ENCODE measurements at places on chromosomes 11 and 22.

- no peak for DNase-seq
These were observed 2.4 kb downstream of the SHISA8 start for GRCh38 chr22:41912338-41913039.

DNA sequence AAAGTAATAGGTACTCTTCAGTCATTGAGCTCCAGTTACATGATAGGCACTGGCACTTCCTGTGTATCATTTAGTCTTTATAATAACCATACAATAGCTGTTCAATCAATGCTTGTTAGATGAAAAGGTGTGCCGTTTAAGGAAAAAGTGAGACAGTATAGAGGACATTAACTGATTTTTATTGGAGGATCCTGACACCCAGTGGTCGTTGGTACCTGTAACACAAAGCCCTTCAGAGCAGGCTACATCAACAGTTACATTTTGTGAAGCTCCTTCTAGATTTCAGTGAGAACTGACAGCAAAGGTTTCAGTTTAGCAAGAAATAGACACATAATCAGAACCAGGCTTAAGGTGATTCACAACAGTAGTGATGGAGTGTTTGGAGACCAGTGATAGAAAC, 44.2 kb downstream of the CCDC81 start:
- no peak for DNase-seq

DNA sequence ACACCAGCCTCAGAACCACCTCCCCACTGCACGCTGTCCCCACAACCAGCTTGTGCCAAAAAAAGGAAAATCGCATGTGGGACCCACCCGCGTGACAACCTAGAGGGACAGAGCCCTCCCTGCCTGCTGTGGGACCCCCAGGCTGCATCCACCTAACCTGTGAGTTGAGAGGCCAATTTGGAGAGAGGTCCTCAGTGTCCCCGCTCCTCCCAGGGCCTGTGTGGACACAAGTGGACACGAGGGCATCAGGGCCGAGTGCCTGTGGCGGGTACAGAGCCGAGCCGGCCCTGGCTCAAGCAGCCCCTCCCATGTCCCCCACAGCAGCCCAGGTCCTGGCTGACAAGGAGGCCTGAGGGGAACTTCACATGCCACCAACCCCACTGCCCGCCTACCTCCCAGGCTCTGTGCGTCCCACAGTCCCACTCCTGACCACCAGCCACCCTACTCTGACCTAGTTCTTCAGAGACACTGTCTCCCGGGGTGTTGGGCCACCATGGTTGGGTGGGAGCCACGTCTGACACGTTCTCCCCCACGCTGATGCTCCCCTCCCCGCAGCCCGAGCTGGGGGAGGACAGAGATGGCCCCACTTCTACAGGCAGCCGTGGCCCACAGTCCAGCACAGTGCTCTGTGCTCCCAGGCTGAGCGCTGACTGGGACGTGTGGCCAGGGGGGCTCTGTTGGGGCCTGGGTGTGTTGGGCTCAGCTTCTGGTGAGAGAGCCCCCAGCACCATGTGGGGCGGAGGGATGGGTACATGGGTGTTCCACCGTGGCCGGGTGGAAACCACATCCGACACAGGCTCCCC, 19.2 kb downstream of the SELENOO start:
- DNase-seq, result no peak

- no peak for DNase-seq
These were observed 350.3 kb downstream of the SHANK2 start for GRCh38 chr11:70901951-70902521.

DNA sequence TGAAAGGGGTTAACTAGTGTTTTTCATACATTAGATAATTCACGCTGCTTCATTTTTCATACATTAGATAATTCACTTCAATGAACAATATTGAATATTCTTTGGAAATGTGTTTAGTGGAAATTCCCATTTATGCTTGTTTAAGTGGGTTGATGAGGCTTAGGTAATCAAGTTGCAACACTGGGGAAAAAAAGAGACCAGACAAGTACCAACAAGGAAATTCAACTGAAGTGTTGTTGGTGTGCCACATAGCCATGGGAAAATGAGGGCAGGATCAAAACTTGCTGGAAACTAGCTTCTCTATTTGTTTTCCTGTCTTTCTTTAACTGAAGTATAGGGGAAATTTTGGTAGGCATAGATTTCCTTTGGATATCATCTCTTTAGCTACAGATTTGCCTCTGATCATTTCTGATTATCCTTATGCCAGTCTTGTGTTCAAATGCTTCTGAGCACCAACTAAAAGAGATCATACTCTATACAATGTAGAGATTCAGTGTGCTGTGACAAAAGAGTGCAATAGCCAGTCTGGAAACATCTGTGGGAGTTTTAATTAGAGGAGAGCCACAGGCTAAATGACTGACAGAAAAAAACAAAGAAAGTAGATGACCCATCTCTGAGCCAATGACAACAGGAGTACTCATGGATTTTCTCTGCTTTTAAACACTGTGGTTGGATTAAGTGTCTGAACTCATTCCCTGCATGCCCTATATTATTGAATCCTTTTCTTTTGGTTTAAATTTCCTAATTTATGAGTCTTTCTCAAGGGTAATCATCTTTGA, 67.6 kb upstream of the CTSC start:
- no peak for DNase-seq

- DNase-seq, result no peak
These were observed 8.0 kb downstream of the MSANTD4 start for GRCh38 chr11:106014035-106014434.

DNA sequence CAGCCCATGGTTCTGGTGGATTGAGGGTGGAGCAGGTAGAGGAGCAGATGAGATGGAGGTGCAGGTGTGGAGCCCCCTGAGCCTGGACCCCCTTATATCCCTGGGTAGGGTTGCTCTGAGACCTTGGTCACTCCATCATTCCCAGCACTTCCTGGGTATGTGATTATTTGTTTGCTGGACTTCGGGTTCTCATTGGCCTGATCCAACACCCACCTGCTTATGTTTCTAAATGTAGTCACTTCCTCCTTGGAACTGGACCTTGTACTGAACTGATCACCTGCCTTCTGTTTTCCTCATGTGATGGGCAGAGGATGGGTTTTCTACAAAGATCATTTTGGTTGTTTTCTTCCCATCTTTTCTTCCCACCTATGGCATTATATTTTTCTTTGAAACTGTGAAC, at the start of gene KRTAP5-4:
KRTAP5-4 (minus strand) TSS at position 53 of the 400 bp plus-strand sequence; CDS start at position 8, 45 bp downstream.
- DNase-seq, result no peak

DNA sequence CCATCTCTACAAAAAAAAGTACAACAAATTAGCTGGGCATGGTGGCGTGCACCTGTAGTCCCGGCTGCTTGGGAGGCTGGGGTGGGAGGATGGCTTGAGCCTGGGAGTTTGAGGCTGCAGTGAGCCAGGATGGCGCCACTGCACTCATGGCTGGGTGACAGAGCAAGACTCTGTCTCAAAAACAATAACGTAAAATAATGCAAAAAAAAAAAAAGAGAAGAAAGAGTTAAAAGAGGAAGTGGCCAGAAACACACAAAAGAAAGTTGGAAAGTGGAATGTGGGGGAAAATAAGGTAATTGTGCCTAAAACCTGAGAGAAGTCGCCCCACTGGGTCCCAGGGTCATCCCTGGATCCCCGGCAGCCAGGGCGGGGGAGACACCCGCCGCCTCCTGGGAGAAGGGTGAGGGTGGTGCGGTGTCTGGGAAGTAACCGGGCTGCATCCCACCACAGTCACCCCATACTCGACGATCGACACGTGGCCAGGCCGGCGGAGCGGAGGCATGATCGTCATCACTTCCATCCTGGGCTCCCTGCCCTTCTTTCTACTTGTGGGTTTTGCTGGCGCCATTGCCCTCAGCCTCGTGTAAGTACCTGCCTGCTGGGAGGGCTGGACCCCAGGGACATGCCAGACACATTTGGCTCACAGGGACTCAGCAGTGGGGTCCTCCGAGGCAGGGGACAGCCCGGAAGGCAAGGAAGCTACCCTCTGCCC, 8.1 kb downstream of the UPK3A start:
- no peak for DNase-seq

GRCh38 chr22:27108425-27109114, 451.2 kb downstream of the MIAT start:
- DNase-seq, result no peak
